ENCODE measurements at places on chromosomes 1 and 21.
A peak's percentile ranks its signal among the peaks of the same experiment; 100 is the strongest.

- DNase-seq = no peak
Measured at GRCh38 chr1:223843934-223844786, 1.6 kb downstream of the TP53BP2 start.

GRCh38 chr1:101105877-101106276 is 80.3 kb upstream of the DPH5 start:
- DNase-seq = no peak

DNA sequence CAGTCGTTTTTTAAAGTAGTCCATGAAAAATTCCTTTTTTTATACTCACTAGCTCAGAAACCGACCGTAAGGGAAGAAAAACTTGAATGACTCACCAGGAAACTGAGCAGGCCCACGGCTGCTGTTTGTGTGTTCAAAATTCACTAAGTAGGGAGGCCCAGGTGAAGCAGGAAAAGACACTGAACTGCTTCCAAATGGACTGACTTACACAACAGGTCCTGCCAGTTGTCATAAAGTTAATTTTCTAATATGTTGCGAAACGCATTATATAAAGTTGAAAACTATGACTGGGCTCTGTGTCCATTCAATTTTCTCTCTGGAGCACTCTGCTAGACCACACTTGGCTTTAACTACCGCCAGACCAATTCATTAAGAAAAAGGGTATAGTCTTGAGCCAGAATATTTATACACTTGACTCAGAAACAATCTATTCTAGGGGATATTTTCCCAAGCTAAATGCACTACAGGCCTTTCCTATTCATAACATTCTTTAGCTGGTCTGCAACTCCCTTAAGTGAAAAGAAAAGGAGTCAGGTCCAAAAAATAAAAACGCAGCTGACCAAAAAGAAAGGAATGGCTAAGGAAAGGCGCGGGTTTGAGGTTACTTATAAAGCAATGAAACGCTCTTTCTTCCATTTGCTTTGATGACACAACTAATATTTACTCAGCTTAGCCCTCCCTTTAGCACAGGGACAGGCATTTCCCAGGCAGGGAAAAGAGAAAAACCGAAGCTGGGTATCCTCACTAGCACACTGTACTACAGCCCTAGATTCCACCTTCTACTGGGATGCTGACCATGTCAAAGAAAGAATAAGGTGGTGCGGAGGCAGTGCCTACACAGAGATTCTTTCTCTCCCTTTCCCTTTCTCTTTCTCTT is 306.3 kb upstream of the ESRRG start:
- no peak for DNase-seq

DNA sequence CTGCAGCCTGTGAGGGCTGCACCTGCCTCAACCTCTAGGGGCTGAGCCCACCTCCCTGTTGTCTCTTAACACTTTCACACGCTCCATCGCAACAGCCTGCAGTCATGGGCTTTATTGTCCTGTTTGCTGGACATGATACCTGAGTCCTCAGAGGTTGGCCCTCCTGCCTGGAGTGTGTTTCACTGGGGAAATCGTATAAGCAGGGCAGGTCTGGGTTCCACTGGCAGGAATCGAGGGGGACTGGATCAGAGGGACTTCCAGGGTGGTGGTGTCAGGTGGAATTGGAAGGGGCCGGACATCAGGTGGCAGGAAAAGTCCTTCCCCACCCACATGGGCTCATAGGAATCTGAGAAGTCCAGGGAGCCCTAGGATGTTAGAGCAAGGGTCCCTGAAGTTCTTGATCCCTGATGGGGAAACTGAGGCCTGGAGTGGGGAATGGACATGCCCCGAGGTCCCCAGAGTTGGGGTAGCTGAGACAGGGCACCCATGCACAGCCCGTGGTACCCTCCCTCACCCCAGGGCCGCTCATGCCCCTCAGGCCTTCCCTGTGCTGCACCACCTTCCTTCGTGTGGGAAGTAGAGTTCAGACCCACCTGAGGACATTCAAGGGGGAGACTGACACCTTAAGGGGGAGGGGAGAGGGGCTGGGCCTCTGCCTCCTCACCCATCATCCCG is 66.6 kb downstream of the PIK3CD start:
- no peak for DNase-seq

DNA sequence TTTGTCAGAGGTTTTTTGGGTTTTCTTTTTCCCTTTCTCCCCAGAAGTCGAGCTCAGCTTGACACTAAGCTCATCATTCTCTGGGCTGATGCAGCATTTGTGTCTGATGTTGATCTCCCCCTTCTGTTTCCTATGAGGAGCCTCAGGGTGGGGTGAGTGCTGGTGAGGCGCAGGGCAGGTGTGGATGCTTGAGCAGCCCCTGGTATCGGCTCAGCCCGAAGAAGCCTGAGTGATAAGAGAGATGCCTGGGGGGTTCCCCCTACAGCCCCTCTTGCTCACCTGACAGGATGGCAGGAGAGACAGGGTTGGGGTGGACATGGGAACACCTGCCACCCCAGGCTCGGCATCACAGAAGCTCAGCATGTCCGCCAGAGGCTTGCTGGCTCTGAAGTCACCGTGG is 239.0 kb downstream of the RHOU start:
- no peak for DNase-seq

- DNase-seq = no peak
Measured at GRCh38 chr1:156897078-156897825, 3.7 kb downstream of the PEAR1 start.

- DNase-seq = no peak
Measured at GRCh38 chr1:181386951-181387350, 96.4 kb upstream of the CACNA1E start.

- no peak for DNase-seq
Measured at GRCh38 chr1:119587341-119587740, 60.7 kb downstream of the ZNF697 start.

- DNase-seq = no peak
Measured at GRCh38 chr21:33067043-33067442, 2.9 kb upstream of the OLIG1 start.

DNA sequence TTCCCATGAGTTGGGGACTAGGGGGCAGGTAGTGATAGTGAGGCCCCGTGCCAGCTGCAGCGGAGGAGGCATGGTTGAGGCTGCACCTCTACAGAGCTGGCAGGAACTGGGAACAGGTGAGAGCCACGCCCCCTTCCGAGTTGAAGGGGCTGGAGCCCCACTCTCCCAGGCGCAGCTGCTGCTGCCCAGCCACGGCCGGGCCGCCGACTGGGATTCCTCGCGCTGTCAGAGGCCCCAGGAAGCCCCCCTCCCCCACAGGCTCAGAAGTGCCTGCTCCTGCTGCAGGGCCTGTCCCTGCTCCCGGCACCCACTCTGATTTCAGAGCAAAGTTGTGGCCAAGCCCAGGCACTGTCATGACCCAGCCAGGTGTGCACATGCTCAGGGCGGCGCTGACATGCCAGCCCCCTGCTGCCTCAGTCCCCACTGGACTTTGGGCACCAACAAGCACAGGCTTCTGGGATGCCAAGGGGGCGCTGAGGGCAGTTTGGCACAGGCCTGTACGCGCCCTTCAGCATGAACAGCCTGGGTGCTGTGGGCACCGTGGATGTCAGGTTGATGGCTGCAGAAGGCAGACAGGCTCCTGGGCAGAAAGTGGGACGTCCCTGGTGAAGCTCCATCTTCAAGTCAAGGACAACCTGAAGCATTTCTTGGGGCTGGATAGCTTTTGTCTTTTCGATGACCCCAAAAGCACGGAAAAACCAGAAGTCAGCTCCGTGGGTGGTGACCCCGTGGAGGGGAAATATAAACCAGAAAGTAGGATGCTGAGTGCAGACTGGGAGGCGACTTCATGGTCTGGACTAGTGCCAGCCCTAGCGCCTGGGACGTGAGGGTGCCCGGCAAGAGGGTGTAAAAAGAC is 121.5 kb downstream of the SIM2 start:
- no peak for DNase-seq

DNA sequence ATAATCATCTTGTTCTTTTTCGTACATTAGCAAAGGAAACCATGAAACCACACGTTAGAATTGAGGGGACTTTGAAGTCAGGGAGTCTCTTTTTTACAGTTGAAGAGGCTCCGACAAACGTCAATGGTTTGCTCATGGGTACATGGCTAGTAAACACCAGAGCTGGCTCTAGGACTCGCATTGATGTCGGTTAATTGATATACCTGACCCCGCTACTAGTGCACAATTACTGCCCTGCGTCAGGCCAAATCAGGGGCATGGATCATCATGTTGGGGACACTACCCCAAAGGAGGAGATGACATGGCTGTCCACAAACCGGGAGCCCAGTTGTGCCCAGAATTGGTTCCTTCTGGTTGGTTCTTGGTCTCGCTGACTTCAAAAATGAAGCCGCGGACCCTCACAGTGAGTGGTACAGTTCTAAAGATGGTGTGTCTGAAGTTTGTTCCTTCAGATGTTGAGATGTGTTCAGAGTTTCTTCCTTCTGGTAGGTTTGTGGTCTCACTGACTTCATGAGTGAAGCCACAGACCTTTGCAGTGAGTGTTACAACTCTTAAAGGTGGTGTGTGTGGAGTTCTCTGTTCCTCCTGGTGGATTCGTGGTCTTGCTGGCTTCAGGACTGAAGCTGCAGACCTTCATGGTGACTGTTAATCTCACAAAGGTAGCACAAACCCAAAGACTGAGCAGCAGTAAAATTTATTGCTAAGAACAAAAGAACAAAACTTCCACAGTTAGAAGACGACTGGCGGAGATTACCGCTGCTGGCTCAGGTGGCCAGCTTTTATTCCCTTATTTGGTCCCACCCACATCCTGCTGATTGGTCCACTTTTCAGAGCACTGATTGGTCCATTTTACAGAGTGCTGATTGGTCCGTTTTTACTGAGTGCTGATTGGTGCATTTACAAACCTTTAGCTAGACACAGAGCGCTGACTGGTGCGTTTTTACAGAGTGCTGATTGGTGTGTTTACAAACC is 126.9 kb upstream of the ERRFI1 start:
- peak; percentile 32 for DNase-seq

GRCh38 chr1:21341517-21342078 is 51.3 kb upstream of the ECE1 start:
- no peak for DNase-seq

DNA sequence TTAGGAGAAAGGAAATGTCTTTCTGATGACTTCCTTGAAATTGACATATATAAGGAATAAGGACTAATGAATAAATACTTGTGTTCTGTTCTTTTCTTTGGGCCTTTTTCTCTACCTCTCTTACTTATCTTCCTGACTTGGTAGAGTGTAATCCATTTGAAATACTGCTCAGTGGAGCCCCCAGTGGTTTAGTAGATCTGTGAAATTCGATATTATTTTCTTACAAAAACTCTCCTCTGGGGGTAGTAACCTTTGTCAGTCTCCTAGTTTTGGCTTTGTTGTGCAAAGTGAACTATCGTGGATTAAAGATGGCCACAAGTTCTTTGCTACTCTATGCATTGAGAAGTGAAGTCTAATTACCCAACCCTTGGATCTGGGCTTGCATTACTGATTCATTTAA is 48.8 kb downstream of the DUSP10 start:
- no peak for DNase-seq

- DNase-seq = no peak
Measured at GRCh38 chr21:29033301-29033700, 8.8 kb downstream of the USP16 start.

GRCh38 chr1:84771895-84772294 is 81.6 kb upstream of the SSX2IP start:
- no peak for DNase-seq

- no peak for DNase-seq
Measured at GRCh38 chr1:212769459-212770167, 22.0 kb downstream of the NSL1 start.

DNA sequence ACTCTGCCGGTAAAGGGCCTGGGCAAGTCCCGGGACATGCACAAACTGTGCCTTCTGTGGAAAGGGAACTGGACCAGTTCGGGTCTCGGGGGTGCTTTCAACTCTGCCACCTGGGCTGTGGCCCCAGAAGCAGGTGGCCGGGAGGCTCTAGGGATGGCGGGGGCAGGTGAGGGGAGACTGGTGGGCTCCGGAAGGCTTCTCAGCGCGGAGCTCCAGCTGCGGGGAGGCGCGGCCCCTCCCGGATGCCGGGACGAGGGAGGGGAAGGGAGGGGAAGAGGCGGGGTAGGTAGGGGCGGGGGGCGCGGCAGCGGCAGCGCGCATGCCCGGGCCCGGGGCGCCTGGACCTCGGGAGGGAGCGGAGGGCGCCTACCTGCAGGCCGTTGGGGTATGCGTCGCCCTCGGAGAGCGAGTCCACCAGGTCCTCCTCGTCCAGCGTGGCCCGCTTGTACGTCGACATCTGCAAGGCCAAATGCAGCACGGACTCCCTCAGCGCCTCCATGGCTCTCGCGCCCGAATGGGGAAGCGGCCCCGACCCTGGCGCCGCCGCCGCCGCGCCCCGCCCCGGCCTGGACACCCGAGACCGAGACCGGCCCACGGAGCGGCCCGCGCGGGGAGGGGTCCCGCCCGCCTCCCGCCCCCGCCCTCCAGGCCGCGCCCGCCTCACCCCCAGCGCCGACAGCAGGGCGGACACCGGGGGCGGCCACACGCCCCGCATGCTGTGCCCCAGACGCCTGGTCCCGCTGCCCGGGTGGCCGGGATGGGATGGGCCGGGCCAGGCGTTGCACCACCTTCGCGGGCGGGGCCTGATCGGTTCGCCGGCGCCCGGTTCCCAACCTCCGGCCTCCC is at the start of gene ECE1:
ECE1 (minus strand) TSS at position 764 of the 846 bp plus-strand sequence; CDS start at position 715, 49 bp downstream.
- peak; percentile 56 for DNase-seq

- DNase-seq = no peak
Measured at GRCh38 chr1:229258757-229259060, 12.2 kb upstream of the RAB4A start.

DNA sequence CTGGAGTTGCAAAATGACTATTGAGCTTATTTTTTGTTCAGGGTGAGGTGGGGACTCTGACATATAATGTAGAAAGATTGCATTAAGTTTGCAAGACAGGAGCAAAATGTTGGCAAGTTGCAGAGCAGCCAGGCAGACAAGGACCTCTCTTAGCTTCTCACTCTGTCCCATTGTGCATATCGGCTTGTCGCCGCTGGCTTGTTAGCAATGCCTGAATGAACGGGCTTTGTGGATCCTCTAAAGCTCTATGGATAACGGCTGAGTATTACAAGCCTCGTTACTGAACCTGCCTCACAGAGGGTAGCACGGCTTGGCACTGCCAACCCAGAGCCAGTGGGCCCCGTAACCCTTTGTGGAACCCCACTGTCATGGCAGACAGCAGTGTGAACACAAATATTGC is 68.4 kb downstream of the TNR start:
- DNase-seq = no peak
